Amniotic epithelial cell (primary cell): ENCODE measurements at places on chromosomes 16 and 17.

DNA sequence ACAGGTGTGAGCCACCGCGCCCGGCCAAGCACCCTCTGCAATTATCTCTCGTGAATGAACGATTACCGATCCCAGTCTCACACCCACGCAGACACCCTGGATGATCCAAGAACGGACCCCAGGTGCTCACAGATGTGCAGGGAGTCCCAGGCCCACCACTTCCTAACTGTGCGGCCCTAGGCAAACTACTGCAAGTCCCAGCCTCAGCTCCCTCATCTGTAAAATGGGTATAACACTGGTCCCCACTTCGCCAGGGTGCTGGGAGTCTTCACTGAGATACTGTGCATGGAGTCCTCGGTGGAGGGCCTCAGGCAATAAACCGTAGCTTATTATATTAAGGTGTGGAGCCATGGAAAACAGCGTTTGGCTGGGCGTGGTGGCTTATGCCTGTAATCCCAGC, 21.6 kb upstream of the PITPNA start:
- no peak for DNase-seq

- no peak for DNase-seq
Observed at GRCh38 chr17:73480740-73481139, 163.5 kb downstream of the SDK2 start.

- DNase-seq, result no peak
Observed at GRCh38 chr17:82638183-82638773, 10.0 kb downstream of the WDR45B start.

- peak; percentile 76 for DNase-seq
Observed at GRCh38 chr17:40960144-40960543, 6.6 kb downstream of the KRT39 start.
